ENCODE measurements at places on chromosomes 11 and 22.

DNA sequence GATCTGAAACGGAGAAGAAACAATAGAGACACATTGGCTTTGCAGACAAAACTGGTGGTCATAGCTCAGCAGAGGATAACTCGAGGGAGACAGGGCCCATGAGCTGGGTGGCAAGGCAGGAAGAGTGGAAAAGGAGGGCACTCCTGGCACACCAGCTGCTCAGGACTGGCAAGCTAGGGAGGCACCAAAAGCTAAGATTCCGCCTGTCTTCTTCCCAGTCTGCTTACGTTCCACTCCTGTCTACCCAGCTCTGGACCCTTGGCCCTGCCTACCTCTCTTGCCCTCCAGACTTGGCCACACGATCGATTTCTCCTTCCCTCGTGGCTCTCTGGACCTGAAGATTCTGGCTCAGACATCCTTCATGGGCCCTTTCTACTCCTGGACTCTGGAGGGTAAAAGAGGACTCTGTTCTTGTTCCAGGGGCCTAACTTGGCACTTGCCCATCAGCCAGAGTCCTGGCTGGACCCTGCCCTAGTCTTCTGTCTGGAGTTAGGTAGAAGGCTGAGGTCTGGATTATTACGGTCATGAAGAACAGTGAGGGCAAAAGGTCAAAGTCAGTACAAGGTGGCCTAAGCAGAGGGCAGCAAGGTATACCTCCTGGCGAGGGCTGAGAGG, 115.2 kb upstream of the PITPNB start:
- no peak for DNase-seq

DNA sequence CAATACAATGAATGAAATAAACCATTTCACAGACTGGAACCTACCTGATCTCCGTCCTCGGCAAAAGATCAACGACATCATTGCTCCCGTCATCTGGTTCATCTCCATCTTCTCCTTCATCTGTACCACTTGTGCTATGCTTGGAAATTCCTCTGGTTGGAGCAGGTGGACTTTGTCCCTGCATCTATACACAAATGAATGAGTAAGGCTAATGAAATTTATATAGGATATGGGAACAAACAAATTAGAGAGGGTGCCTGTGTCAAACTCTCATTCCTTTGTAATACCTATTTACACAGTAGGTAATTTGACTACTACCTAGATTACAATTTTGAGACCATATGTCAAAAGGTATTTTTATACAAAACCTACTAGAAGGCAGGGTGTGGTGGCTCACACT, 59.4 kb downstream of the F2 start:
- DNase-seq: no peak

DNA sequence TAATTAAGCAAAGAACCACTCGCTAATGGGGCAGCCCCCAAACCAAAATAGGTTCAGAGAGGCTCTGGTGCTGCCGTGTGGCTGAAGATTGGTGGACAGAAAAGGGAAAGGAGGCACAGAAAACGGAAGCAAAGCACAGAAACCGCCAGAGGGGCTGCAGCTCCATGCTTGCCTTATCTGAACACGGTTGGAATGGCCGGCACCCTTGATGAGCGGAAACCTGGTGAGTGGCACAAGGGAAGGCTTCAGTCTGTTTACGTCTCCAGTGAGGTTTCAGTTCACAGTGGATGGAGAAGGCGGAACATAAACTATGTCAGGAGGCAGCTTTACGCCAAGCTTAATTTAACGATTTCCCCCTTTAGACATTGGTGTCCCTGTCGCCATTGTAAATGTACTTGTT, 5.2 kb upstream of the PRR33 start:
- DNase-seq: peak; percentile 66

DNA sequence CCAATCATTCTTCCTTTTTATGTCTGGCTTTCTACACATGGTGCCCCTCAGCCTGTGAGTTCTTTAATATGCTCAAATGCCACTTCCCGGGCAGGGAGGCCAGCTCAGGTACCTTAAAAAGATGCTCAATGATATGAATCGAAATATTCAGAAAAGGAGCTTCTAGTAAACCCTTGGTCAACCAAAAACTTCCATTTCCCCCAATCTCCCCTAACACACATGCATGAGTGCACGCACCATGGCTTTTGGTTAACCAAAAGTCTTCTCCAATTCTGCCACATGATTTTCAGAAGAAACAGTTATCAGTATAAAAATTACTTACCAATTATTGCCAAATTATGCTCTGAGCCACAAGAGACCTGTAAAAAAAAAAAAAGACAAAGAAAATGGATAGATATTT, 135.0 kb downstream of the SERGEF start:
- DNase-seq: no peak

DNA sequence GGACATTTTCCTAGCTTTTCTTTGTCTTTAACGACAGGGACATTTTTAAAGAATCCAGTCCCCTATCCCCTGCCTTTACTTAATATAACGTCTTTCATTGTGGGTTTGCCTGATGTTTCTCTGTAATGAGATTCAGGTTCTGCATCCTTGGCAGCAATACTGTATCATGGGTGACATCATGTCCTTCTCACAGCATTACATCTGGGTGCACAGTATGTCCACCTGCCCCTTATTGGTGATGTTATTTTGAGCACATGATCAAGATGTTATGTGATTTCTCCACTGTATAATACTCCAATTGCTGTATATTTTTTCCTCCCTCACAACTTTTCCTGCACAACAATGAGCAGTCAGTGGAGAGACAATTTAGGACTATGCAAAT, 9.7 kb upstream of the STK33 start:
- no peak for DNase-seq

Measured in GM10248 (cell line).